ENCODE measurements at places on chromosomes 5 and 9.

GRCh38 chr9:115213818-115214334 is 95.9 kb upstream of the TNC start:
- peak; percentile 68 for DNase-seq

GRCh38 chr5:138900281-138900965 is 25.3 kb upstream of the LRRTM2 start:
- peak; percentile 33 for DNase-seq

- DNase-seq: no peak
These were observed 525 bp upstream of the DAPK1 start for GRCh38 chr9:87497080-87497603.

DNA sequence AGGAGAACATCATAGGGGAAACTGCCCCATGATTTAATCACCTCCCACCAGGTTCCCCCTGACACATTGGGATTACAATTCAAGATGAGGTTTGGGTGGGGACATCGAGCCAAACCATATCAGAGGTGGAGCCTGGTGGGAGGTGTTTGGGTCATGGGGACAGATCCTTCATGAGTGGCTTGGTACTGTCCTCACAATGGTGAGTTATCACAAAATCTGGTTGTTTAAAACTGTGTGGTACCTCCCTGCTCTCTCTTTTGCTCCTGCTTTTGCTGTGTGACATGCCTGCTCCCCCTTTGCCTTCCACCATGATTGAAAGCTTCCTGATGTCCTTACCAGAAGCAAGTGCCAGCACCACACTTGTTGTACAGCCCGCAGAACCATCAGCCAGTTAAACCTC is 16.2 kb upstream of the ZFR start:
- DNase-seq: no peak

GRCh38 chr9:123926941-123927340 is 3.0 kb downstream of the DENND1A start:
- no peak for DNase-seq

DNA sequence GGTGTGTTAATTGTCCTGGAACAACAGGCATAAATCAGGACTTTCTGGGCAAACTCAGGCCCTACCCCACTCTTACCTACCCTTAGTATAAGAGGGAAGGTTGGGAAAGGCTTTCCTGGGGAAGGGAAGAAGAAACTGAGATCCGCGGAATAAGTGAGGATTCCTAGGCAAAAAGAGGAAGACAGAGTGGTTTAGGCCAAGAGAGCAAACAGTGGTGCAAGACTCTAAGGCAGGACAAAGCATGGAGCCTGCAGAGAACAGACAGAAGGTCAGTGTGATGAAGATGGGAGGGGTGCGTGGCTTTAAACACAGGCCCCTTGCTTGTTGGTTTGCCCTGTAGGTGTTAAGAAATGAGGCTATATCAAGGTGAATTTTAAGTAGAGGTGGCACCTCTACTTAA is 69.4 kb downstream of the TMC1 start:
- DNase-seq: peak; percentile 34

- DNase-seq: peak; percentile 38
These were observed 689 bp downstream of the CNTRL start for GRCh38 chr9:121075251-121076036.

All from inflammatory macrophage treated with lipopolysaccharide for 1 hour (primary cell).